ENCODE measurements at places on chromosomes 12 and 14. TPM values are rescaled to one million over a fixed set of nuclear protein-coding genes. Genes with fewer than 3 reads are reported as not detected.

GRCh38 chr12:26361964-26362363, 166.6 kb downstream of the SSPN start:
- no peak for DNase-seq

DNA sequence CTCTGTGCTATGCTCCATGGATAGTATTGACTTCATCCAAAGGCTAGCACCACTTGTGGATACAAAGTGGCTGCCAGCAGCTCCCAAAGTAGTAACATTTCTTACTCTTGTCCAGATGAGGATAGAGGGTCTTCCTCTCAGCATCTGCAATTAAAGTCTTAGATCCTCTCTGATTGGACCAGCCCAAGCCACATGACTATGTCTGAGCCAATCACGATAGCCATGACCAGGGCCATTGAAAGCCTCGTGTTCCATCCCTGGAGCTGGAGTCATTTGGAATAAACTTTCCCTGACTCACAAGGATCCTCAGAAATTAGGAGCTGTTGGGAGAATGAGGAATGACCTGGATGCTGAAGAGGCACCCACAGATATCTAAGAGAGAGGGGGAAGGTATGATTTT, 28.5 kb upstream of the SLC24A4 start:
- no peak for DNase-seq

- DNase-seq = no peak
Observed at GRCh38 chr12:113702276-113702675, 230.6 kb upstream of the LHX5 start.

Gene NDRG2
- total RNA-seq = 0.50 TPM

Gene SIX6
- not detected for total RNA-seq

Gene SLCO1B3
- total RNA-seq = not detected

- peak; percentile 37 for DNase-seq
Observed at GRCh38 chr12:57430112-57430930, 522 bp downstream of the R3HDM2 start.

Gene CFAP54
- 5.1 TPM for total RNA-seq

DNA sequence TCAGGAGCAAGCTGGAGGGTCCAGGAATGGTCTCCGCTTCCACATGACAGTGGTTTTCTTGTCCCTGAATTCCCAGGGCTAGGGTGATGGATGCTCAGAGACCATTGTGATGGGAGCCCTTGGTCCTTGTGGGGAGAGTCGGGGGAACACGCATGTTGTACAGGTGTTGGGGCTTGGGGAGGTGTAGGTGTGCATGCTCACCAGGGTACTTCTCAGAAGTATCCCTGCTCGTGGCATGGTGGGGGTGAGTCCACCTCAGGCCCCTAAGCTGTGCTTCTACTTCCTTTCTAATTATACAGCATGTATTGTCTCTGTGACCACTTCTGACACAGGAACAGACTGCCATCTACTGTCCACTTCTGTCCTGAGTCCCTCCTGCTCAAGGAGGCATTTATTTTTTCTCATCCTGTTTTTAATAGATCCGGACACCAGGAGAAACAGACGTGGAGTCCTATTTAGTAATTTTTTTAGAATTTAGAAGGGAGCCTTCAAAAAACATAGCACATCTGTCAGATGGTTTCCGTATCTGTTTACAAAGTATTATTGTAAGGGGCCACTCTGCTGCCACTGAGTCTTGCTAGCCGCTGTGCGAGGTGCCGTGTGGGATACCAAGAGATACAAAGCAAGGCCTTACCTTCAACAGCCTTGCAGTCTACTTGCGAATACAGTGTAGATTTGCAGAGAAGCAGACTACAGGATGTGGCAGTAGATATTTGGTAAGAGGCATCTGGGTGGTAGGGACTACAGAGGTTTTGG, 10.5 kb downstream of the NTF3 start:
- DNase-seq = peak; percentile 57

DNA sequence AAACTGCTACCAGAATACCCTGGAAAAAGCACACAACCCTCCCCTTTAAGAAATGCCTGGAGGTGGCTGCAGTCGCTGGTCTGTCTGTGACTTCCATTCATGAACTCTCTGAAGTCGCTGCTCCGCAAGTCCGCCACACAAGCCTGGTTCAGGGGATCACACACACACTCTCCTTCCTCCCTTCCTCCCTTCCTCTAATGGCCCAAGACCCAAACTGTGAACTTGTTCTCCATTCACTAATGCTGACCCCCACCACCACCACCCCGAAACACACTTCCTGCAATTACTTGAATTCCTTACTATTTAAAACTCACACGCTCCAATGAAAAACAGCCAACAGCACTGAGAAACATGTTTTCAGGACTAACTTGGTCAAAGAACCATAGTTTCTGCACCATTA, 1.0 kb upstream of the LMO3 start:
- no peak for DNase-seq

DNA sequence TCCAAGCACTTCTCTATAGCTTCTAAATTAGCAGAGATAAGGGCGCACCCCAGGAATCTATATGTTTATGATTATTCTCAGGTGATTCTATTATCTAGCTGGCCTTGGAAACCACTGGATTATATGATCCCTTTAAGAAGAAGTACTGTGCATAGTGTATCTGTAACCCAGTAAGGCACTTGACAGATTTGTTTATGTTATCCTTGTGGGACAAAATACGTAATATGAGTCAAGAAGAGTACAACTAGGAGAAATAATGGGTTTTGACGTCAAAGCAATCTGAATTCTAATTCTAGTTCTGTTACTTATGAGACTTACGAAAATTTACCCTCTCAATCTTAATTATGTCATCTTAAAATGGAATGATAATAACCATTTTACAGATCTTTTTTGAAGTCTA, 259.6 kb upstream of the NAV3 start:
- DNase-seq = peak; percentile 60

Gene DBX2
- total RNA-seq = not detected

DNA sequence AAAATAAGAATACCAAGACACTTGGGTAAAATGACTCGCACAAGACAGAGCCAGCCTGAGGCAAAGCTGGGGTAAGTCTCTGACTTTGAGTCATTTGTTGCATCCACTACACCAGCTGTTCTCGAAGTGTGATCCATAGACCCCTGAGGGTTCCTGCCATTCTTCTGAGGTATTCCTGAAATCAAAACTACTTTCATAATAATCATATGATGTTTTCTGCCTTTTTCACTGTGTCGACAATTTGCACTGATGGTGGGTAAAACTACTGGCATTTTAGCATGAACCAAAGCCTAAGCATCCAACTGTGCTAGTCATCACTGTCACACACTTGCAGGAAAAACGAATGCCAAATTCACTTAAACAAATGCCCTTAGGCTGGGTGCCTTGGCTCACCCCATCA, 135.5 kb upstream of the FUT8 start:
- peak; percentile 11 for DNase-seq

- no peak for DNase-seq
Observed at GRCh38 chr14:90966493-90966892, 93.9 kb downstream of the RPS6KA5 start.

- DNase-seq = no peak
Observed at GRCh38 chr12:5259523-5259922, 172.4 kb upstream of the NTF3 start.

DNA sequence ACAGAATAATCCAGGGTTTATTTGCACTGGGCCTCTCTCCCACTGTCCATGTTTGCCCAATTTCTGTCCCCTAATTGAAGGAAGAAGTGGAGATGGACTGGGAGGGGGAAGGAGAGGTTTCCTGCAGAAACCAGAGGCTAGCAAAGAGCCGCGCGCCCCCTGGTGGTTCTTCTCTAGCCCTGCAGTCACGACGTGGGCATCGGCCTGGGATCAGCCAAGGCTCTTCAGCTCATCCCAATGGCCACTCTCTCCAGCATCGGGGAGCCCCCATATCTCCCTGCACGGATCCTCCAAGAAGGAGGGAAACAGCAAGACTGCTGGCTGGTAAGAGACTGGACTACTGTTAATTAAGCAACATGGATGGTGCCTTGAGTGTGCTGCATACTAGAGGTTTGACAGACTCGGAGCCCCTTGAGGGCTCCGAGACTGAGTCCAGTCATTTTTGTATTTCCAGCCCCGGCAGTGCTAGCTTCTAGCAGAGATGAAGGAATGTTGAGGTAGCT, 18.7 kb downstream of the ZBTB39 start:
- peak; percentile 57 for DNase-seq

DNA sequence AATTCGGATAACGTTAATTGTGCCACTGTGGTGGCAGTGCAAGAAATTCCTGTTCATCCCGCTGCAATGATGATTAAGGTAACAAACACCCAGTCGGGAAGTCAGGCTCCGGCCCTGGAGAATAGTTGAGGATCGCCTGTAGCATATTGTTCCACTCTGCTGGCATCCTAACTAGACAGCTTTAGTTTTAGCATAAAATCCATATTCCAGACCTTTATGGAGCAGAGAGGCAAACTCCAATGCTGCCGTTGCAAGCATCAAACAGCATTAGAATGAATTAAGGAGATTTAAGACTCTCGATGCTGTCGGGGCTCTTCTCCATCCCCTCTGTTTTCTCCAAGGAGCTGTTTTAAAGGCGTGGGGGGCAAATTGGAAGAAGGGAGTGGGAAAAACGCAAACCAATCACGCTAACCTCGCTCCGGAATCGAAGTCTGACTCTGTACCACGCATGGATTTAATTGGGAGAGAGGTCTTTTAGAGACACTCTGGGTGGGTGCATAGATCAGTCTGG, 660.4 kb downstream of the VRK1 start:
- DNase-seq = no peak

Gene CFAP251
- total RNA-seq = 7.9 TPM

DNA sequence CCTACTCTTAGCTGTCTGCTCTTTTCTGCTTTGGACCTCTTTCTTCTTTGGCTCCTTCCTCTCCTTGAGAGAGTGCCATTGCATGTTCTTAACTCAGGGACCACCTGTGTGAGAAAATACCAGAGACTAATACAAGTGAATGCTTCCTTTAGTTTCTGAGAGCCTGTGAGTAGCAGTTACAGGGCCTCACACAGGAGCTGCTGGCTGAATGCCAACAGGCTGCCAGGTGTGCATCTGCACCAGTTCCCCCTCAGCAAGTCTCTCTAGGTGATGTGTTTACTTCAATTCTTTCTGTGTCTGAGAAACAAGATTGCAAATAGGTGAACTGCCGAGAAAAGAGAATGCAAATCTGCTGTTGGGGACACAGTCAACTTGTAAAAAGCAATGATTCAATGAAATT, 108.2 kb downstream of the STXBP6 start:
- no peak for DNase-seq

GRCh38 chr14:57420986-57421385, 30.6 kb downstream of the NAA30 start:
- DNase-seq = no peak

Gene FAM222A
- under 0.01 TPM for total RNA-seq

DNA sequence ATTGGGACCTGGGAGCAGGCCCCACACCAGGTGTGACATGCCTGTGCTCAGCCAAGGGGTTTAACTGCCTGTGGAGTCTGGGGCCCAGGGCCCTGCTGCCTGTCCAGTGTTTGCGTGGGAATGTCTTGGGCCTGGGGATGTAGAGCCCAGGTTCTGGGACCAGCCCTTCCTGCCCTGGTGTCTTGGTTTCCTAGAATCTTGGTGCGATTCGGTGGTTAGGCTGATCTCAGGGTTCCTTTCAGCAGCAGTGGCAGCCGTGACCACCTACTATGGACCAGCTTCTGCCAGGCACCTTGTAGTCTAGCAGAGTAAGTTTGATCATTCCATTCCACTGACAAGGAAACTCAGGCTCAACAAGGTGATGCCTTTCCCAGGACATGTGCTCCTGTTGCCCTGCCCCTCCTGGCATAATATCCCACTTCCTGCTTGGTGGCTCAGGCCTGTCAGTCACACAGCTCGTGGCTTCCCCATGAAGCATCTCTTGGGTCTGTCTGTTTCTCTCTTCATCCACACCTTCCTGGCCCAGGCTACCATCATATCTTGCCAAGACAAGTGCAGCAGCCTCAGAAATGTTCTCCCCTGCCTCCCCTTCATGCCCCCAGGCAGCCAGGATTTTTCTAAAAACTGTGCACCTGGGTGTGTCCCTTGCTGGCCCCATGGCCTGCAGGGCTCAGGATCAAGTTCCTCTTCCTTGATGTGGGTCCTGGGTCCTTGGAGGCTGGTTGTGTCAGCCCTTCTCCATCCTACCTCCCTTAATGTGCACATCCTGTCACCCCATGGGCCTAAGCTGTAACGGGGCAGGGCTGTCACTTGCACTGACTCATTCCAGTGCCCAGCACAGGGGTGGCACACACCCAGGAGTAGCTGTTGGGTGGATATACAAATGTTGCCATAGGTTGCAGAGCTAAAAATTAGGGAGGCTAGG, 101.6 kb downstream of the SLC25A47 start:
- no peak for DNase-seq

GRCh38 chr14:53378142-53378541, 225.0 kb upstream of the DDHD1 start:
- DNase-seq = no peak

GRCh38 chr12:104249898-104250297, 34.3 kb downstream of the TXNRD1 start:
- DNase-seq = no peak

DNA sequence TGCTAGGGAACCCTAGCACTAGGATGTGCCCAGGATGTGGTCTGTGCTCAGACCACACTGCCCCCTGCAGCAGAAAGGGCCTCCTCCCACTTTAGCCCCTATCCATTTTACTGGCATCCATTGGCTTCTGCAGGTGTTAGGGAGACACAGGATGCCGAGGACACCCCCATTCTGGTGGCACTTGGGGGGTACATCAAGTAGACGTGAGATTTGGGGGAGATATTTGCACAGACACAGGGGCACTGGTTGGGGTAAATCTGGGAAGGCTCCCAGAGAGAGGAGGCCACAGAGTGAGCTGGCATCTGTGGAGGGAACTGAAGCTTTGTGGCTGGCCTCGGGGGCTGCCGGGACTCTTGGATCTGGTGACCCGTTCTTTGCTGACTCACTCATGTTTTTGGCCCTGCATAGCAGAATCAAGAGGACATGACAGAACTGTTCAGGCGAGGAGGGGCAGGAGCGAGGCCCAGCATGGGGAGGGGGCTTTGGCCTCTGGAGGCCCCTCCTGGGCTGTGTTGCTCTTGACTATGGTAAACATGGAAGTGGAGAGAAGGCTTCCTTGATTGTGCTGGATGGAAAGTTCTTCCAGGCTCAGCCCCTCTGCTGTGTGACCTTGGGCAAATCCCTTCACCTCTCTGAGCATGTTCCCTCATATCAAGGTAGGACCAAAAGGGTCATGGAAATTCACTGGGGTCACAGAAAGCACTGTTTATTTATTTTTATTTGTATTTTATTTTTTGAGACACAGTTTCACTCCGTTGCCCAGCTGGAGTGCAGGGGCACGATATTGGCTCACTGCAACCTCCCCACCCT, 1.8 kb downstream of the PLBD2 start:
- no peak for DNase-seq

- no peak for DNase-seq
Observed at GRCh38 chr12:75581515-75581914, 70.1 kb upstream of the KRR1 start.

Gene CLEC2B
- total RNA-seq = 15.7 TPM

- DNase-seq = no peak
Observed at GRCh38 chr14:95087619-95088018, 69.7 kb downstream of the DICER1 start.

- no peak for DNase-seq
Observed at GRCh38 chr14:100472094-100472455, 115.1 kb downstream of the BEGAIN start.

Data from fibroblast of lung (primary cell).